ENCODE measurements at places on chromosomes 5 and 9.

DNA sequence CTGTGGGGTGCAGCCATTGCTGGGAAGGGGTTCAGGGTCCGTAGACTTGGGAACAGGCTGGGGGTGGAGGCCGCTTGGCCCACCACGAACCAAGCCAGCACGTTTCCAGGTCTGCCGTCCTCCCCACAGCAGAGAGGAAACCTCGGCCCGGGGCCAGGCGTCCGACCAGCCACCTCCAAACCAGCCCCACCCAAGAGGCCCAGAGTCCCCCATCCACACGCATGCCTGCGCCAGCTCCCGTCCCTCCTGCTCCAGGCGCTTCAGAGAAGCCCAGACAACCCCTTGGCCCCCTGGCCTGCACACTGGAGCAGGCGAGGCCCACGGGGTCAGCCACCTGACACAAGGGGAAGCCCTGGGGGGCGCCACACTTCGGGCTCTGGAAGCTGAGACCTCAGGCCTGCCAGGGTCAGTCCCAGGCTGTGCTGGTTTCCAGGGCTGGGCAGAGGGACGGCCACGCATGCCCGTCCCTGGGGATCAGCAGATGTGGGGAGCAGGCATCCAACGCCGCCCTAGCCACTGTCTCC, 6.3 kb downstream of the DNLZ start:
- no peak for DNase-seq

GRCh38 chr9:3575821-3576220, 50.0 kb upstream of the RFX3 start:
- no peak for DNase-seq

DNA sequence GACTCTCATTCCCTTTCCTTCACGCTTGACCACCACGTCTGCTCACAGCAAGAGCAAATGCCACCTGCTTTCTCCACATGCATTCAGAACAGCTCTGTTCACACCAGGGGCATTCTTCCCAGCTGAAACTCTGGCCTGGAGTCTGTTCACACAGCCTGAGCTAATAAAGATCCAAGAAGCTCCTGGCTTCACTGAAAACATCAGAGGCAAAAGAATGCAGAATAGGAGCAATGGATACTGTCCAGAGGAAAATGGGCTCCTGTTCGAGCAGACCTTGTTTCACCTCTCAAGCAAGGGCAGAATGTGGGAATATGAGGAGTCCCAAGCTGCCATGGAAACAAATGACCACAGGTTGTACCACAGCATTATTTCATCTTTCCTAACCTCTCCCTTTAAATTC, 402.7 kb upstream of the TNC start:
- DNase-seq: no peak

DNA sequence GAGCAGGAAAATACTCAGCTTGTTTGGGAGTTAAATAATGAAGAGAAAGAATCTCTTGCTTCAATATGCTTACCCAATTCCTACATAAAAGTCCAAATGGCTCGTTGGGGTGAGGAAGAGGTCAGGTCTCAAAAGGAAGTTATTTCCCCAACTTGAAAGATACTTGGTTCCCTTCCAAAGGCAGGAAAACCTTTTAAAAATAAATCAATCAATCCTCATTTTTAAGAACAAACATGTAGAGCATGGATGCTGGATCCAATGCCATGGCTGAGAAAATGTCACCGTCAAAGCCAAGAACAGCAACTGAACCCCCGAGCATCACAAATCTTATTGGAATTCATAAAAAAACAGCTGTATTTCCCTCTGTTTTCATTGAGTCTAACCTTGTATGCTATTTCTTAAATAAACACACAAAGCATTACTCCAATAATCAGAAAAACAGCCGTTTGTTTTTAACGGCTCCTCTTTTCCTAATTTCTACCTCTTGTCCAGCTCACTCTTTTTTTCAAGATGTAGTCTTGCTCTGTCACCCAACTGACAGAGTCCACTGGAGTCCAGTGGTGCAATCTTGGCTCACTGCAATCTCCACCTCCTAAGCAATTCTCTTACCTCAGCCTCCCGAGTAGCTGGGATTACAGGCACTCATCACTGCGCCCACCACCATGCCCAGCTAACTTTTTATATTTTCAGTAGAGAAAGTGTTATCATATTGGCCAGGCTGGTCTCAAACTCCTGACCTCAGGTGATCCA, 140.7 kb downstream of the GNA14 start:
- no peak for DNase-seq

DNA sequence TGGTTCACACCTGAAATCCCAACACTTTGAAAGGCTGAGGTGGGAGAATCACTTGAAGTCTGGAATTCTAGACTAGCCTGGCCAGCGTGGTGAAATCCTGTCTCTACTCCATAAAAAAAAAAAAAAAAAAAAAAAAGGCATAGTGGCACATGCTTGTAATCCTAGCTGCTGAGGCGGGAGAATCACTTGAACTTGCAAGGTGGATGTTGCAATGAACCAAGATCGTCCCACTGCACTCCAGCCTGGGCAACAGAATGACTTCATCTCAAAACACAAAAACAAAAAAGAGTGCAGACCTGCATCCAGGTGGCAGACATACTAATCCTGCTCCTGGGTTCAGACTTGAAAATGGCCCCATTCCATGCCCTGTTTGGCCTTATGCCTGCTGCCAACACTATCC, 21.8 kb upstream of the ADAMTS19 start:
- DNase-seq: no peak

DNA sequence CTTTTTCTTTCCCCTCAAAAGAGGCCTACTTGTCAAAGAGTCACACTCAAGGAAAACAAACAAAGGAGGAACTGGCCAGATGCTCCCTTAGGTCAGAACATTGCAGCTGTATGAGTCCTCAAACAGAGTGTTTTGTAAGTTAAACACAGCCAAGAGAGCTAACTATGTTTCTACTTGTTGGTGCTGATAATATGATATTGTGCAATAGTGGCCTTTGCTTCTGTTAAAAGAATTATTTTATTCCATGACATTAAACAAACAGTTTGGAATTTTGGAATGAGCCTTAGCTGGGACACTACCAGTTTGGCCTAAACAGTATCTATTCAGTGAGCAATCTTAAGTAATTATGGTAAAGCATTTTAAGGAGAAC, 56.0 kb upstream of the TPD52L3 start:
- no peak for DNase-seq

GRCh38 chr9:8653855-8654254, 854.3 kb upstream of the DMAC1 start:
- DNase-seq: no peak

DNA sequence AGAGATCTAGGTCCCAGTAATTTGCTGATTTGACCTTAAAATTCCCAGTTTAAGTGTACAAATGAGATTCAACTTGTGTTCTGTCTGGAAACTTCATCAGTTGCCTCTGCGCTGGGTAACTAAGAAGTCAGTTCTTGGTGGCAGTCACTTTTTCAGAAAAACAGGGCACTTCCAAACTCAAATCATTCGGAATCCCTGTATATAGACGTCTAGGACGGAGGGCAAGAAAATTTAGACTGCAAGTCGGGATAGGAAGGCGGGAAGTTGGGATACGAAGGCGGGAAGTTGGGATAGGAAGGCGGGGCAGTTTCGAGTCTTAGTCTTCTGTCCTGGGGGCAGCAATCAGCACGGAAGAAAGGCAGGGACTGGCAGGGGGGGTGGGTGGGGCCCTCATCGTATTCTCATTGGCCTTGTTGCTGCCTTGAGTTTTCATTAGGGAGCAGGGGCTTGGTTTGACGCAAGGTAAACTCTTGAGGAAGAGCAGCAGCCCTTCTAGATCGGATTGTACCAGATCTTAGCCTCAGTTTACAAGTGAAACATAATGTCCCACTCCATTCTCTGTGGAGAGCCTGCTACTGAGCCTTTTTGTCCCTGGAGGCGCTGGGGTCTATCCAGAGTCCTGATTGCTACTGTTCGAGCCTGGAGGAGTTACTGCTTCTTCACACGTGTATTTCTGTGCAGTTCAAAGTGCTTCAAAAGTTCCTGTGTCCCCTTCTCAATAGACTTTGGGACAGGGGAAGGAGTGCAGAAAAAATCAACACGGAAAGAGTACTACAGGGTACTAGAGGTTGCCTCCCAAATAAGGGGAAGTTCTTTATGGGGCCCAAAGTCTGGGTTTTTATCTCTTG, 2.7 kb upstream of the PURA start:
- DNase-seq: no peak

- DNase-seq: no peak
Observed at GRCh38 chr9:68941780-68942459, 72.0 kb downstream of the PRKACG start.

GRCh38 chr5:9047932-9048331, 497.9 kb downstream of the SEMA5A start:
- no peak for DNase-seq

DNA sequence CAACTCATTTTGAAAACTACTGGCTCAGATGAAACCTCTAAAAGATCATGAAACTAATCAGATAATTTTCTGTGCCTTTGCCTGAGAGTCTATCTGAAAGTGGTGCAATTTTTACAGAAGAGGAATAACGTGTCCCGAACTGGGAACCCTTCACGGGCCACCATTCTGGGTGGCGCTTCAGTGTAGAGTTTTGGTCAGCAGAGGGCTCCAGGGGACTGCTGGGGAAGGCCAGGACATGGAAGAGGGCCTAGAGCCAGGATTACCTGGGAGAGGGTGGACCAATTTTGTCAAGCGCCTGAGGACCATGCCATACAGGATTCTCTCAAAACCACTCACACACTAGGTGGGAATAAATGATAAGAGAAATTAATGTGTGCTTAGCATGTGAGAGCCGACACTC, 49.7 kb upstream of the PLEKHG4B start:
- no peak for DNase-seq
